ENCODE measurements at places on chromosomes 3 and 15.

DNA sequence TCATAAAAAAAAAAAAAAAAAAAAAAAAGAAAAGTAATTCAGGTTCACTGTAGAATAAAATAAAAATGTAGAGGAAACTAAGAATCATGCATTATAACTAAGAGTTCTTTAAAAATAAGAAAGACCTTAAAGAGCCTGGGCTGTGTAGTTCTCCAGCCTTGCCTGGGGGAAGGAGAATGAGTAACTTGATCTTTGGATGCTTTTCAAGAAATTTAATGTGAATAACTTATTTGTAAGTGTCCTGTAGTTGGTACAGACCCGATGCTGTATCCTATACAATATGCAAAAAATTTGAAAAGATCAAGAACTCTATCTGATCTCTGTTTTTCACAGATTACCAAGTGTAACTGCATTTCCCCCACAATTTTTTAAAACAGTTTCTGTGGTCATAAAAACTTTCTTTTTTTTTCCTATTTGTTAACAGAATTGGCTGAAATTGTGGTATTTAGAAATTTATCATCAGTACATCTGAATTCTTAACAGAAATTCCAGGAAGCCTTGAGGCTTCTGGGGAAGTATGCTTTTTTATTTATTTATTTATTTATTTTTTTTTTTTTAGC is 195.3 kb downstream of the THRB start:
- no peak for DNase-seq

GRCh38 chr15:40489274-40490175 is 18.7 kb downstream of the CHST14 start:
- no peak for DNase-seq

GRCh38 chr15:83372434-83372891 is 74.7 kb upstream of the SH3GL3 start:
- DNase-seq = no peak

- no peak for DNase-seq
Observed at GRCh38 chr3:79415356-79415755, 352.4 kb downstream of the ROBO1 start.

GRCh38 chr3:47430606-47431005 is 45.1 kb downstream of the SCAP start:
- no peak for DNase-seq

- no peak for DNase-seq
Observed at GRCh38 chr3:183898028-183898431, 13.3 kb upstream of the PARL start.

DNA sequence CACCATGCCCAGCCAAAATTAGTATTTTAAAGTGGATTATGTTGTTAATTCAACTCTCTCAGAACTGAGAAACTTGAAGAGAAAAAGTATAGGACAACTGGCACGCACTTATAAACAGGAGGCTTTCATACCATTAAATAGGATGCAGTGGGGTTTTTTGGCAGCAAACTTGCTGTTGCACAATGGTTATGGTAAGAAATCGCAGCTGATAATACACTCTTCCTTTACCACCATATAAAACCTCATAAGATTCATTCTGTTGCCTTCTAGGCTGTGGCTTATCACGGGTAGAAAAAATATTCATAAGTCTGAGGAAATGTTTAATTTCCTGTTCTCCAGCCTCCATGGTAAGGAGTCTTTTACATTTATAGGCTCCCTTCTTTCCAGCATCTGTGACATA is 95.3 kb downstream of the TMCO5A start:
- DNase-seq = no peak

DNA sequence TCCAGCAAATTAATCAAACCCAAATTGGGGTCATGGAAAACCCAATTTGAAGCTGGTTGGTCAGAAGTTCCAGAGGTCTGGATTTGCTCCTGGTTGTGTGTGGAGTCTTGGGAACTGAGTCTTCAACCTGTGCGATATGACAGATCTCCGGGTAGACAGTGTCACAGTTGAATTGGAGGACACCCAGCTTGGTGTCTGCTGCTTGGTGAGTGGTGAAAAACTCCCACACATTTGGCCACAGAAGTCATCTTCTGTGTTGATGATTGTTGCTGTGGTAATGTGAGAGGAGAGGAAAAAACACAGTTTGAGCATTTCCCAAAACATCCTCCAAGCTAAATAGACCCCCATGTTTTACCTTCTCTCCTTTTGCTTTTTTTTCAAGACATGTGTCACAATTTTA is 218.1 kb downstream of the TP63 start:
- DNase-seq = no peak

DNA sequence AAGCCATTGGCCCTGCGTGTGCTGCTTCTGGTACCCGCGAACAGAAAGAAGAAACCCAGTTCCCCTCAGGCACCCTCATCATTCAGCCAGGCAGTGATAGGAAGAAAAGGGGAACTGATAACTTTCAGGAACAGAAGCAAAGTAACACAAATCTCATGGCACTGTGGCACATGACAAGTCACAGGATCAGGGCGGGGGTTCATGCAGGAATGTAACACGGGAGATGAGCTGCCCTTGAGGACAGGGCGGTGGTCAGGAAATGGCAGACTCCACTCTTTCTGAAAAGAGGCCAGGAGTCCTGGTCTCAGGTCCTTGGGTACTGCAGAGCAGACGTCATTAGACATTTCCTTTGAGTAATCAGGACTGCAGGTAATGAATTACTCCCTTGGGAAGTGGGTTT is 95.5 kb downstream of the CCNL1 start:
- DNase-seq = no peak

GRCh38 chr15:97235611-97235985 is 724.9 kb upstream of the ARRDC4 start:
- no peak for DNase-seq

GRCh38 chr15:44735482-44736180 is 697 bp upstream of the TRIM69 start:
- DNase-seq = no peak

- DNase-seq = no peak
Observed at GRCh38 chr15:91306144-91306543, 206.1 kb downstream of the SV2B start.

- peak; percentile 94 for DNase-seq
Observed at GRCh38 chr15:26082221-26083109, 219.3 kb upstream of the ATP10A start.

- DNase-seq = no peak
Observed at GRCh38 chr15:46872981-46873330, 844.3 kb upstream of the SEMA6D start.

GRCh38 chr3:146092230-146092629 is 68.8 kb downstream of the PLOD2 start:
- peak; percentile 25 for DNase-seq

- DNase-seq = no peak
Observed at GRCh38 chr15:31005660-31006059, 14.2 kb upstream of the MTMR10 start.

DNA sequence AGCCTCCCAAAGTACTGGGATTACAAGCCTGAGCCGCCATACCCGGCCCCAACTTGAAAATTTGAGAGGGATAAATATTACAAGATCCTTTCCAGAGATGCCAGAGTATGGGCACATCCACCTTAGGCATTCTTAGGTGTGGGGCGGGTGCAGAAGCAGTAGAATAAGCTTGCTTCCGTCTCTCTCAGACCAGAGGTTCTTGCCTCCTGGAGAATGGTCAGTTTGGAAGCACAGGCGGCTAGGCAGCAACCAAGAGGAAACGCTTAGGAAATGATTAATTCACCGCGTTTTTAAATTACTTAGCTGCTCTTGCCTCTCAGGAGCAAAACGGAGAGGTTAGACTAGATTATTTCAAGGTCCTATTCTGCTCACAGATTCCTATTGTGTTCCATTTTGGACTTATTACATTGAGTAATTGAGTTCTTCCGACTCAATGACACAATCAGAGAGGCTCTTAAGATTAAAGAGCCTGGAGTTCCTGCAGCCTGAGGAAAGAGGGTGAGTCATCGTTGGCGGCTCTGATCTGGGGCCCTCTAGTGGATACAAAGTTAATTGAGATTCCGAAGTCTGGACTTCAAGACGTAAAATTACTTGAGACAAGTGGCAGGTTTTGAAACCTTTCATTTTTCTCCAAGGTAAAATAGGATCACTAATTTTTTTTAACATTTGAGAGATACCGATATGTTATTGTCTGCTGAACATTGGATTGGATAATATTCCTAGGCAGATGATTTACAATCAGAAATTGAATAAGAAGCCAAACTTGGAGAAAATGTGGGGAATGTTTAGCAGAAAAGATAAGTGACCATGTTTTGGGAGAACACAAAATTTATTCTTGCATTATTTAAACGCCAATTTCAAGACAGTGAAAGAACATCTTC is 5.8 kb upstream of the TOPAZ1 start:
- DNase-seq = peak; percentile 49

GRCh38 chr15:75349851-75350588 is 3.2 kb downstream of the NEIL1 start:
- DNase-seq = no peak

DNA sequence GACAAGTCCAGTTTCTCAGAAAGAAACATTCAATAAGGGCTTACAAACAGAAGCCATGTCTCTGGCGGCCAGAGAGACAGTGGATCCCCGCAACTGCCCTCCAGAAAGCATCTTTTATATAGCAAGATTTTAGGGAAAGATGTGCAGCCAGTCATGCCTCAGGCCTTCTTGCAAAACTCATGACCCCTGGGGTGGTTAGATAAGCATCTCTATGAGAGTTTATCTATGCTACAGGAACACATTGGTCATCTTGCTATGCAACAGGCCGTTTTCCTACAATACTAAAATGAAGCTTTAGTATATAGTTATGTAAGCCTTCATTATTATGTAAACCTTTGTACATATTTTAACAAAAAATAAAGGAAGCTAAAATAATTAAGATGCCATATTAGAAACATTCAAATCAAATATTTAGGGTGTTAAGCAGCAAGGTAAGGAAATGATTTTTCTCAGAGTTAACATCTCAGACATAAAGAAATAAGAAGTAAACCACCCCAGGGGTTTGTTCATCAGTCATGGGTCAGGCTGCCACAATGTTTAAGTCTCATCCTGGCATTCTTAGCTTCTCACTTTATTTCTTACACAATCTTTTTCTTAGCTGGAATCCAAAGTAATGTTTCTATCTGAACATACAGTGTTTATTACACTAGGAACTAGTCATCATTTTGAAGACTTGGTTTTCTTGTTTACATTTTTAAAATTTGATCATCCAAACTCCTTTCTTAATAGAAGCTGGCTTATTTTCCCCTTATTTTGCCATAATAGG is 6.3 kb upstream of the FSIP1 start:
- DNase-seq = no peak

GRCh38 chr15:55289011-55289745 is 435 bp downstream of the RAB27A start:
- DNase-seq = no peak

DNA sequence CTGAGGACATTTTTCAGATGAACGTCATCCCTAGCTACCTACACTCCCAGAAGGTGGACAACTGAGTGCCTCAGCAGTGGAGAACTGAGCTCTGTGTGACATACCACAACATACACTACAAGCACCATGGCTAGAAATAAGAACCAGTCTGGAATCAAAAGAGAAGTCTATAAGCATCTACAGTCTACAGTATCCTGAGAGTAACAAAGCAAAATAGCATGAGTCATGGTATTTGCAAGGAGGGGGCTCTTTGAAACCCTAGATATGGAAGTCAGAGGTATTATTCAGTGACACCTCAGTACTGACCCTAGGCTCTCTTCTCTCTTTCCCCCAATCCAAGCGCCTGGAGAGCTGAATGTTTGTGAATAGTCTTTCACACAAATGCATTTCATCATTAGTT is 87.5 kb downstream of the TNIK start:
- no peak for DNase-seq

- no peak for DNase-seq
Observed at GRCh38 chr15:57282686-57283085, 93.6 kb upstream of the CGNL1 start.

DNA sequence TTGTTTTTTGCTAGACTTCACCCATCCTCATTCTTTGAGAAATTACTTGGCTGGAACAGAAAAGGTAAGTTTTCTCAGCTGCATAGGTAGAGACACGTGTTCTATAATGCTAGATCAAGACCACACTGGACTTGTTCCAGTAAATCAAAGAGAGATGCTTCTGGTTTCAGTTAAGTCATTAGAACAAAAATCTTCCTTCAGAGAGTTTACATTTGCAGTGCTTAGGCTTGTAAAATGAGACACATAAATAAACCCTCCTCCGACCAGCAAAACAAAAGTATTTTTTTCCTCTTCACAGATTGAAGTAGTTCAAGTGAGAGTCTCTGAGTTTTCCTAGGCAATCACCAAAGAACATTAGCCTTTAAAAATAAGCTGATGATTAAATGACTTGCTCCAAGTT is 87.3 kb upstream of the PROK2 start:
- no peak for DNase-seq

- DNase-seq = no peak
Observed at GRCh38 chr15:92095693-92096092, 242.2 kb downstream of the SLCO3A1 start.

DNA sequence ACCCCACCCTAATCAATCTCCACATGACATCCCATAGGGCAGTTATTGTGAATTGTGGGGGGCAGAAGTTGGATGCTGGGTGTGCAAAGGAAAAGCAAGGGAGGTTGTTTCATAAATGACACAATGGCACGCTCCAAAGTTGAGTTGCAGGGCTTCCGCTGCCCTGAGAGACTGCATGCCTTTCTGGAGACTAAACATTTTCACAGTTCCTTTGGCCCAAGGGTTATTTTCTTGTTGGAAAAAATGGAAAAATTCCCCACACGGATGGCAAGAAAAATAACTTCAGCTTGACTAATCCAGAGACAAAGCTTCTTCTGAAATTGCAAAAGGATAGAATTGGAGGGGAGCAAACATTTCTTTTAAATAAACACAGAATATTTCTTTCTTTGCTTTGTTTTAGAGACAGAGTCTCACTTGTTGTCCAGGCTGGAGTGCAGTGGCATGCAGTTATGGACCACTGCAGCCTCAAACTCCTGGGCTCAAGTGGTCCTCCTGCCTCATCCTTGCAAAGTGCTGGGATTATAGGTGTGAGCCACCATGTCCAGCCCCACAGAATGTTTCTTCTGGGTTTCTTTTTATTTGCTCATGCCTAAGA is 19.1 kb upstream of the TPM1 start:
- no peak for DNase-seq

GRCh38 chr3:134189849-134190248 is 60.8 kb downstream of the RYK start:
- DNase-seq = no peak

DNA sequence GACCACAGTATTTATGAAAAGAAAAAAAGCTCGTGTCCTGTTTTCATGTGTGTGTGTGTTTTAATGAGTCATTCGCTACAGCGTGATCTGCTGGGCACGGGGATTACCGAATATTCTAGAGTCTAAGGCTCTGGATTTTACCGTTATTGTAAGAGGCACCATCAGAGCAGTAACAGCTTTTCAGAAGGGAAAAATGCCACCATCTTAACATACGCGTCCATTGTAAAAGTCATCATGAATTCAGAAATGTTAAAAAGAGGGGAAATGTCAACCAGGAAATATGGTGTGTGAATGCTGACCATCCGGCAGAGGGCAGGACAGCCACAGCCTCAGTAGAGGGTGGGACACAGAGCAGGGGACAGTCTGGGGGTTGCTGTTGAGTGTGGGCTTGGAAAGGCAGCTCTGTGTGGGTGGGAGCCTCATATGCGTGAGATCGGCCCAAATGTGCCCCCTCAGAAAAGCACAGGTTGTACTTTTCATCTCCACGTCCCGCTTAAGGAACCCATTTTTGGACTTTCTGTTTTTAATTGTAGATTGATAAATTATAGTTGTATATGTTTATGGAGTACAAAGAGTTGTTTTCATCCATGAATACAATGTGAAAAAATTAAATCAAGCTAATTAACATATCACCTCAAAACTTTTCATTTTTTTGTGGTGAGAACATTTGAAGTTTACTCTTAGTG is 69.6 kb downstream of the ASB7 start:
- DNase-seq = no peak

- DNase-seq = no peak
Observed at GRCh38 chr3:129822241-129822640, 71.3 kb downstream of the TMCC1 start.

Measured in spinal cord (tissue), 10 donors.